Kidney tubule cell (primary cell): ENCODE measurements at places on chromosomes 16 and 17.

GRCh38 chr17:29169806-29170591 lies 10.2 kb downstream of the MYO18A start:
- DNase-seq: no peak

DNA sequence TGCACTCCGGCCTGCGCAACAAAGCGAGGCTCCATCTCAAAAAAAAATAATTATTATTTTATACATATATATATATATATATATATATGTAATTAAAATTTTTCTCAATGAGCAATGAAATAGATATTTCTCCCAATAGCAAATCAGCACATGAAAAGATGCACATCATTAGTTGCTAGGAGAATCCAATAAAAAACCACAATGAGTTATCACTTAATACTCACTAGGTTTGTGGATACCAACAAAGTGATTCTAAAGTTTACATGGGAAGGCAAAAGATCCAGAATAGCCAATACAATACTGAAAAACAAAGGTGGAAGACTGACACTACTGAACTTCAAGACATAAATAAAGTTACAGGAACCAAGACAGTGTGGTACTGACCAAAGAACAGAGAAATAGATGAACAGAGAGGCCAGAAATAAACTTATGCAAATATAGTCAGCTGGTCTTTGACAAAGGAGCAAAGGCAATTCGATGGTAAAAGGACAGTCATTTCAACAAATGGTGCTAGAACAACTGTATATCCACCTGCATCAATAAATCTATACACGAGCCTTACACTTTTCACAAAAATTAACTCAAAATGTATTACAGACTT lies 13.6 kb downstream of the SMG6 start:
- no peak for DNase-seq

GRCh38 chr17:36722121-36722902 lies 120.9 kb downstream of the MRM1 start:
- peak; percentile 23 for DNase-seq

DNA sequence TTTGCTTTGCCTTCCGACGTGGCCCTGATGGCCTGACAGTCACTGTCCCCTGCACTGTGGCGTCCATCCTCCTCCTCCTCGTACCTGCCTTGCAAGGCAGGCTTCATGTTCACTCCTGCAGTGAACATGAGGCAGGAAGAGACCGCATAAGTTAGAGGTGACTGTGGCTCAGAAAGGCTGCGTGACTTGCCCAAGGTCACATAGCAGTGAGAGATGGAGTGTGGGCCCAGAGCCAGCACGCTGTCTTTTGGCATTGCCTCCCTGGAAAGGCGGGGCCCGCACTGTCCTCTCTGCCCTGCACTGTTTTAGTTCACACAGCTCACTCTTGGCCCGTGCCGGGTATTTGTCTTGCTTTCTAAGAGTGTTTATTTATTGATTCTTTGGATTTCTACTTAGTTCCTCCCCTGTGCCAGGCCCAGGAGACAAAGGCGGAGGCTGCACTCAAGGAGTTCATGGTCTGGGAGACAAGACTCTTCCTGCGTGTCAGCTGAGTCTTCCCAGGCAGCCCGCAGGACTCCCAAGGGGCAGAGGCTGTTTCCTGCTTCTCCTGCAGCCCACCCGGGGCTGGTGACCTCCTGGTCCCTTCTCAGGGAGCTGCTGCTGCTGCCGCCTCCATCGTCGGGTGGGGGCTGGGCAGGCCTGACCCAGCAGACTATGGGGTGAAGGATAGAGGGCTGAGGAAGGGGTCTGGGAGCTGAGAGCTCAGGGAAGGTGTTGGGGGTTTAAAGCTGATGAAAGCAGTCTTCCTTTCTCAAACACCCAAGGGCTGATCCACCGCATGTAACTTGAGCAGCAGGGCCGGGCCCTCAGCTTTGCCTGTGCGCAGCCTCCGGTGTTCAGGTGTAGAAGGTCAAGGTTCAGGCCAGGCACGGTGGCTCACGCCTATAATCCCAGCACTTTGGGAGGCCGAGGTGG lies 12.7 kb downstream of the CYGB start:
- DNase-seq: peak; percentile 37

- peak; percentile 54 for DNase-seq
These were observed 80.3 kb upstream of the GOT2 start for GRCh38 chr16:58814348-58814801.

DNA sequence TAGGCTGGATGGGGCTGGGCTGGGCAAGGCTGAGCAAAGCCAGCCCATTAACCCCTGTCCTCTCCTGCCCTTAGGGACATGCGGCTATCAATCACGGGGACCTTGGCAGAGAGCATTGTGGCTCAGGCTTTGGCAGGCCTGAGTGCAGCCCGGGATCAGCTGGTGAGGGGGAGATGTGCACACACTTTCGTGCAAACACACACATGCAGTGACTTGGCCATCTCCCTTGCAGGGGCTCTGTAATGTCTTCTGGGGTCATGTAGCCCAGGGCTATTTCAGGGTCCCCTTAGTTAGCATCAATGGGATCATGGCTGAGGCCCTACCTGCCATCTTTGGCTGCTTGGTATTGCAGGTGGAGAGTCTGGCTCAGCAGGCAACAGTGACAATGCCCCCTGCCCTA lies 6.9 kb downstream of the CARMIL2 start:
- no peak for DNase-seq

GRCh38 chr16:29757950-29758466 lies 12.2 kb upstream of the C16orf54 start:
- DNase-seq: peak; percentile 30

DNA sequence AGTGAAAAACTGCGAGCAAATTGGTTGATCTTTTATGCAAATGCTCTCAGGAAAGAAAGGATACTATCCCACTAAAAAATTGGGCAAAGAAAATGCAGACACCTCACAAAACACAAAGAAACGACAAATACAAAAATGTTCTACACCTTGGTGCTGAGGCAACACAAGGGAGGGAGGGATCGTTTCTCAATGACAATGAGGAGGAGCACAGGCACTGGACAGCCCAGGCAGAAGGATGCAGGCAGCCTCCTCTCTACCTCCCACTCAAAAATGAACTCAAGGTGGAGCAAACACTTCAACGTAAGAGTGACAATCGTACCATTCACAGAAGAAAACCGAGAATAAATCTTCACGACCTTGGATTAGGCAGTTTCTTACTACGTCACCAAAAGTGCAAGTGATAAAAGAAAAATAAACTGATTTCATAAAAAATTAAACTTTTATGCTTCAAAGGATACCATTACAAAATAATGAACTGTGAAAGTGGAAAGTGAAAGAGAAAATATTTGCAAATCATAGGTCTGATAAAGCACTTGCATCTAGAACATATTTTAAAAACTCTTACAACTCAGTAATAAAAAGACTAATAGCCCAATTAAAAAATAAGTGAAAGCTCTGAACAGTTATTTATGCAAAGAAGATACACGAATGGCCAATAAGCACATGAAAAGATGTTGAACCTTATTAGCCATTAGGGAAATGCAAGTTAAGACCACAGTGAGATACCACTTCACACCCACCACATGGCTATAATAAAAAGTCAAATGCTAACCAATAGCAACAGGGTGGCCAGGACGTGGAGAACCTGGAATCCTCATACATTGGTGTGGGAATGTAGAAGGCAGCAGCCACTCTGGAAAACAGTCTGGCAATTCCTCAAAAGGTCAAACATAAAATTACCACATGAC lies 80.8 kb upstream of the TRAP1 start:
- no peak for DNase-seq

GRCh38 chr17:2192367-2193057 lies 111.1 kb downstream of the SMG6 start:
- DNase-seq: peak; percentile 97

- DNase-seq: peak; percentile 9
These were observed 148.0 kb downstream of the KCNJ12 start for GRCh38 chr17:21524211-21524591.

DNA sequence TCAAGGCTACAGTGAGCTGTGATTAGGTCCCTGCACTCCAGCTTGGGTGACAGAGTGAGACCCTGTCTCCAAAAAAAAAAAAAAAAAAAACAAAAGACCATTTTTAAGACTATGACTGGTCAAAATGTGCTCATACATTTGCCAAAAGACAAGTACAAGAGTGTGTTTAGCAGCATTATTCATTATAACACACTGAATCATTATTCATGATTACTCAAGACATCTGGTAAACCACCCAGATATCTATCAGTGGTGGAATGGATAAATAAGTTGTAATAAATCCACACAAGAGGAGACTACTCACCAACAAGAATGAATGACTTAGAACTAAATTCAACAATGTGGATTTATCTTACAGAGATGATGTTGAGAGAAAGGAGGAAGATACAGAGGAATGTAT lies 716.3 kb downstream of the MAF start:
- no peak for DNase-seq

DNA sequence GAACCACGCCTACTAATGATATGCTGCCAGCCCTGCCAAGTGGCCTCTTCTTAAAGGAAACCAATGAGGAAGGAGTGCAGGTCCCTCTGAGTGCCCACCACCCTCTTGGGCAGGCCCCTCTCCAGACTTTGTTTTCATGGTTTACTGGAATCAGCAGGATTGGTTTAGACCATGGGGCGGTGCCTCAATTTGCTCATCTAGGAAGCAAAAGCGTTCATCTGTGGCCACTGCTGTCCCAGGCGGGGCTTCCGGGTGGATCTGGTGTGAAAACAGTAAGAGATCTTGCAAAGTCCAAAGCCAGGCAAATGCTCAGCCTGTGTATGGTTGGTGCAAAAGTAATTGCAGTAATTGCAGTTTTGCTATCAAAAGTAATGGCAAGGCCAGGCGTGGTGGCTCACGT lies 71.3 kb downstream of the AMFR start:
- no peak for DNase-seq

DNA sequence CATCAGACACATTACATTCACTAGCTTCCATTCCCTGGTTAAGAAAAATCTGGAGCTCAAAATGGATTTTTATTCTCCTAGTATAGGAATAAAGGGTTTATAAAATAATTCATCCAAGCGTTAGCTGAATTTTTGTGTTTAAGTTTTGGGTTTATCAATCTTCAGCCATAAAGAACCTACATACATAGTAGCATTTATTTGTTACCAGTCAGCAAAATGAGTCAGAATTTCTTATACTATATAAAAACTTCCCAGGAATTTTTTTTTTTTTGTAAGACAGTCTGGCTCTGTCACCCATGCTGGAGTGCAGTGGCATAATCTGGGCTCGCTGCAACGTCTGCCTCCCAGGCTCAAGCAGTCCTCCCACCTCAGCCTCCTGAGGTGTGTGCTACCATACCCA lies 40.2 kb upstream of the SLC12A3 start:
- DNase-seq: no peak

- DNase-seq: no peak
These were observed 11.6 kb downstream of the ST6GALNAC1 start for GRCh38 chr17:76631821-76632565.

DNA sequence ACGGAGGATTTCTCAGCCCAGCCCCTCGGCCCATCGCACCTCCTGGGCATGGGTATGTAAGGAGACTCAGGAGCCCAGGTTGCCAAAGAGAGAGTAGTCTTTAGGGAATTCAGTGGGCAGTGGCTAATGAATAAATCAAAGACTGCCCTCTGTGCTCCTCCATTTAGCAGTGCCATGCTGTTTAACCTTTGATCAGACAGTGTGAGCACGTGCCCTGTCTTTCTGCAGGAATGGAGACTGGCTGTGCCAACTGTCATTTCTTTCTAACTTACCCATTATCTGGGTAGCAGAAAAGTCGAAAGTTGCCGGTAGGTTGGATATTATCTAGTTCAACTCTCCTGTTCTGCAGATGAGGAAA lies 62.4 kb downstream of the CDRT4 start:
- DNase-seq: no peak

DNA sequence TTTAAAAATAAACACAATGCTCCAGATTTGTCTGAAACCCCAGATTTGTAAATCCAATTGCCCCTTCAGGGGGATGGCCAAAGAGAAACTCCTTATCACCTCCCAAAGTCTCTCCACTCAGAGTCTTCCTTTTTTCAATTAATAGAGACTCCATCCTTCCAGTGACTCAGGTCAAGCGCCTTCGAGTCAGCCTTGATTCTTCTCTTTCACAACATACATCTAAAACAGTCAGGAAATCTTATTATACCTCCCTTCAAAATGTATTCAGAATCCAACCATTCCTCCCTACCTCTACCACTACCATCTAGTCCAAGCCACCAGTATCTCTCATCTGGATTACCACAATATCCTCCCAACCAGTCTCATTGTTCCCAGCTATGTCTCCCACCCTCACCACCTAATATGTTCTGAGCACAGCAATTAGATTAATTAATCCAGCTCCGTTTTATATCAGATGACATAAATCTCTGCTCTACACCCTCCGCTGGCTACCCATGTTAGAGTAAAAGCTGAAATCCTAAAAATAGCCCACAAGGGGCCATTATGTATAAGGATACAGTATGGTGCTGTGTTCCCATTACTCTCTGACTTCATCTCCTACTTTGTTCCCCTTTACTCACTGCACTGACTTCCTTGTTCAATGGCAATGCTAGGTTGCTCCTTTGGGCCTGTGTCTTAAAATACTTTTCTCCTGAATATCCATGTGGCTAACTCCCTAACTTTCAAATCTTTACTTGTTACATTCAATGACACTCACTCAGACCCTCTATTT lies 11.8 kb downstream of the SIAH1 start:
- DNase-seq: no peak

DNA sequence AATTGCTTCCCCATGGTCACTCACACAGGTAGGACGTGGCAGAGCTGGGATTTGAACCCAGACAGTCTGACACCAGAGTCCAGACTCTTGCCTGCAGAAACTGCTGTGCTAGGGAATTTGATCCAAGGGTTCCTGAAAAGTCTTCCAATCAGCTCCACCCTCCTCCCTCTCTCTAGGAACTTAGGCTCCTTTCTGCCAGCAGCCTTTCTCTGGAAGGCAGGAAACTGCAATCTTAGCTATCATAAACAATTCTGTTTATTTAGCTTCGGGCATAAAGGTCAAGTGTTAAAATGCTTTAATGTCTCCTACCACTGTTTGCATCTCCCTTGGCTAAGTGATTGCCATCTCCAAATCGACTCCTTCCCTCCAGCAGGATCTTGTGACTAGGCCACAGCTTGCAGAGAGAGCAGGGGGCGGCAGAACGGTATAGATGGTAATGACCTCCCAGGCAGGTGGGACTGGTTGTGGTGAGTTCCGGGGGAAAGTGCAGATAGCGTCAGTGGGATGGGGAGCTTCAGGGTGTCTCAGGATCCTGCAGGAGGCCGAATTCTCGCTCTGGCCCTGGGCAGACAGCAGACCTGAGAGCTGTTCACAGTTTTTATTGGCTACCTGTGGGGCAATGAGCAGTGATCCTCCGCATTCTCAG lies 882.4 kb upstream of the EEF2KMT start:
- DNase-seq: no peak
